ENCODE measurements at places on chromosomes 5 and 9.

DNA sequence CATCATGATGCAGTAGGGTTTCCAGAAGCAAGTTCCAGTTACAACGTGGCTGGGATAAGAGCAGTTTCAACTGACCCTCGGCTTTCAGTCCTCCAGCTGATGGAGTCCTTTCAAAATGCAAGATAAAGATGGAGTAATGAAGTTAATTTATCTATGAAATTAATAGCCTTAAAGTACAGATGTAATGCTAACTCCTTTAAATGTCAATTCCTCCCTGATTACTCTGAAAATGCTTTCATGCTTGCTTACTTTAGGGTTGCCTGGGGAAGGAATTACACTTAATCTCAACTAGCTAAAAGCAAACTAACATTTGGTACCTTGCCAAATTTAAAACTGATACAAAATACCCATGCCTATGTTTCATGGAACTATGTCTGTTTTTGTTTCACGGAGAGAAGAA lies 178.4 kb downstream of the KIAA0825 start:
- DNase-seq = no peak

- no peak for DNase-seq
Measured at GRCh38 chr9:95508242-95508967, 8.4 kb downstream of the PTCH1 start.

- DNase-seq = no peak
Measured at GRCh38 chr5:155833287-155833686, 493.7 kb upstream of the SGCD start.

GRCh38 chr9:85514256-85514655 lies 227.5 kb downstream of the AGTPBP1 start:
- DNase-seq = no peak

- DNase-seq = no peak
Measured at GRCh38 chr9:36864491-36865410, 169.3 kb downstream of the PAX5 start.

DNA sequence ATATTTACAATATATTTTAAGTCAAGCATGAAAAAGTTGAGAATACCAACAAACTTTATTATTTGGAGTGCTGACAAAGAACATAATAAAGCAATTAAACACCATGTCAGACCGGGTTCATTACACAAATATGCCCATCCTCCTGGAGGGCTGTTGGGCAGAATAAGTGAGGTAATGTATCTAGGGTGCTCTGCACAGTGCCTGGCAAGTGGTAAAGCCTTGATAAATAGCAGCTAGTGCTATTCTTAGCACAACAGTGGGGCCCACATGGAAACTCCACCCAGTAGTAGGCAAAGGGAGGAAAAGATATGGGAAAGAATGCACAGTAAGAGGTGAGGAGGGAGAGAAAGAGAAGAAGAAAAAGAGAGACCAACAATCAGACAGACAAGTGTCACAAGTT lies 97.7 kb downstream of the SLC1A3 start:
- DNase-seq = no peak

DNA sequence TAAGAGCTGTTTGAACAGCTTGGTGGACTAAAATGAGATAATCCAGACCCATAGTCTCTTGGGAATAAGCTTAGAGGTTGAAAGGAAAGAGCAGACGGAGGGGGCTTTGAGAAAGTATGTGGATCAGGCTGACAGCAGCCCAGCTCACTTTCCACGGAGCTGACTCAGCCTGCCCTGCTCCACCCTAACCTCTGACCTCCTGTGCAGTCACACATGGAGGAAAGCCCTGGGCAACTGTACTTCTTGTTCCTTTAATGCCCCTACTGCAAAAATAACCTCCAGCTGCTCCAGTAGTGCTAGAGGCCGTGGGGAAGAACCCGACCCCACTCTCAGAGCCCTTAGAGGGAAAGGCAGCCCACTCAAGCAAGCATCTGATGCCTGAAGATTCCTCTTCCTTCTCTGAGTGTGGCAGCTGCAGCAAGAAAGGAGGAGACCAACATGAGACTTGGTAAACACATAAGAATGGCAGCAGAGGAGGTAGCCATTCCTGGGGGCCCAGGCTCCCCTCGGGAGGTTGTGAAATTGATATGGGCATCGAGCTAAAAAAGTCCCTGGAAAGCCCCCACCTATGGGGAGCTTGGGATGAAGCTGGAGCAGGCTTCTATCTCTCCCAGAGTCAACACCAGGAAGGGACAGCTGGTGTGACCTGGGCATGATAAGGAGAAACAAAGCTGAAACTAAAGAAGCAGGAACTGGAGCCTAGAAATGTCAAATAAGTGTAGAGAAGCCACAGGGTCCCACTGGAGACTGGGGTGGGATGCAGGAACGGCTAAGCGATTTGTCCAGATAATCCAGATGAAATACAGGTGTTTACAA lies 204.3 kb downstream of the PIK3R1 start:
- peak; percentile 41 for DNase-seq

DNA sequence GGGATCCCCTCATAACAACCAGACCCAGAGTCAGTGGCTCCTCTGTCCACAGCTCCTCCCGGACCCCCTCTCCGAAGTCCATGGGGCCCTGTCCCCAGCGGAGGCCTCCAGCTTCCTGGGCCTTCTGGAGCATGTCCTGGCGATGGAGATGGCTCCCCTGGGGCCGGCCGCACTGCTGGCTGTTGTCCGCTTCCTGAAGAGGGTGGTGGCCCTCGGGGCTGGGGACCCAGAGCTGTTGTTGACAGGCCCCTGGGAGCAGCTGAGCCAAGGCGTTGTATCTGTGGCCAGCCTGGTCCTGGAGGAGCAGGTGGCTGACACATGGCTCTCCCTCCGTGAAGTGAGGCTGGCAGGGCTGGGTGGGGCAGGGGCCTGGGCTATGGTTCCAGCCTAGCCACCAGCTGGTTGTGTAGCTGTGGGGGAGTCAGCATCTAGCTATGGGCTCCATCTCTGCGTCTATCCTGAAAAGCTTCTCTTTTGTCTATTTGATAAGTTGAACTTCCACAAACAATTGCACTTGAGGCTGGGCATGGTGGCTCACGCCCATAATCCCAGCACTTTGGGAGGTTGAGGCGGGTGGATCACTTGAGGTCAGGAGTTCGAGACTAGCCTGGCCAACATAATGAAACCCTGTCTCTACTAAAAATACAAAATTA lies 4.7 kb downstream of the ADGRD2 start:
- no peak for DNase-seq

DNA sequence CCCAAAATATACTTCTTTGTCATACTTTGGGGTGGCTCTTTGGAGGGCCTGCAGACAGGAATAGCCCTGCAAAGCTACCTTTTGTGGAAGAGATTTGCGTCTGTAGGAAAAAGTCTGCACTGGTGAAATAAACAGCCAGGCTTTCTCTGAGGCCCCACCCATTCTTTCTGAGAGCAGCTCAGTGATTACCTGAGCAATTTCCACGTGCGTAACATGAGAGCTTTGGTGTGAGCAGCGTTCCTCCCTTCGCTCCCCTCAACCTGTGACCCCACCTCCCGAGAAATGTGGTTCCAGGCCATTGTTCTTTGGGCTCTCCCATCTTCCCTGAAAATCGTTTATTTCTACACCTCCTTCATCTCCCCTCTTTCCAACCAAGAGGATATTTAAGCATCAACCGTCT lies 23.8 kb upstream of the FBP1 start:
- DNase-seq = no peak

DNA sequence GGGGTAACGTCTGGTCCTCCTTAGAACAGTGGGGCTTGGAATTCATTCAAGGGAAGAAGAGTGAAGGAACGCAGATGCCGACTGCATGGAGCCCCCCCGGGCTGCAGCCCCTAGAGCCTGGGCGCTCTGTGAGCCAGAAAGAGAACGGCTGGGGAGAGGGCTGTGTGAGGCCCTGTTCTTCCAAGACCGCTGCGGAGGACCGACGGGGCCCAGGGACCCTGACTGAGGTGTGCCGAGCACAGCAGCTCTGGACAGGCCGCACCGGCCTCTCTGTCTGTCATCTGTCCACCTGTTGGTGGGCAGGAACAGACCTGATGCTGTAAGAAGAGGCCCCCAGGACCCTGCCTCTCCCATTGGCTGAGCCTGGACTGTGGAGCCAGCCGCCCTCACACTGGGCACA lies 7.7 kb upstream of the NOTCH1 start:
- no peak for DNase-seq

GRCh38 chr5:147190331-147190730 lies 44.5 kb upstream of the STK32A start:
- DNase-seq = no peak

- DNase-seq = no peak
Measured at GRCh38 chr5:169701910-169702451, 64.9 kb downstream of the DOCK2 start.

DNA sequence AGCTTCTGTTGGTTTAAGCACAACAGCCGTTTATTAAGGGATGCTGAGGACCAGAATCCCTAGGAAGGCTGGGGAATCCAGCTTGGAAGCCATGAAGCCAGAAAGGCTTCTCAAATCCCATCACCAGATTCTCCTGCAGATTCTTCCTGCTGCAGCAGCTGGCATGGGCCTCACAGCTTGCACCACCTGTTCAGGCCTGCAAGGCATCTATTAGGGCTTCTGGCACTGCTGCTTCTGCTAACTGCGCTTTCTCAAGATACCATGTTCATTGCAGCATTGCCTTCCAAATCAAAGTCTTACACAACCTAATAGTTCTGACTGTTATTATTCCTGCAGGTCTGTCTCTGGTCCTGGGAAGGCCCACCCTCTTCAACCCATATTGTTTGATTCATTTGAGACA lies 51.2 kb upstream of the ZNF366 start:
- no peak for DNase-seq
